NCI-H446 (cell line): ENCODE measurements at places on chromosomes 7 and 10.

GRCh38 chr10:101752241-101752640 is 23.7 kb downstream of the FGF8 start:
- DNase-seq = no peak

GRCh38 chr7:146074195-146074765 is 42.3 kb upstream of the CNTNAP2 start:
- no peak for DNase-seq

GRCh38 chr7:14252458-14252857 is 263.0 kb upstream of the ETV1 start:
- no peak for DNase-seq

- no peak for DNase-seq
Observed at GRCh38 chr7:2936891-2937580, 92.9 kb upstream of the GNA12 start.

DNA sequence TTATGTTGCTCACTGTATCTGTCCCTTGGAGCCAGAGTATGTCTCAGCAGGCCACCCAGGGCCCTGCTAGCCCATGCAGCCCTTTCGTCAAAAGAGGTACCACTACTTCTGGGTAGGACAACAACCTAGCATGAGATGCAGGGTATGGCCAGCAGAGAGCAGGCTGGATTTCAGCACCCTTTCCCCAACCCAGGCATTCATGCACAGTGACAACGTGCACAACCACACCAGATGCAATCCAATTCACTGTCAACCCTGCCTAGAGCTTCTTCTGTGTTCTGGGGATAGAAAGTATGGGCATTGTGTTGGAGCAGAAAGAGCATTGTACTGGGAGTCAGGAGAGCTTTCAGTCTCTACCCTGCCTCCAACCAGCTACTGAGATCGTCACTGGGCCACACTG is 37.9 kb downstream of the JAZF1 start:
- no peak for DNase-seq

GRCh38 chr7:111074071-111074747 is 16.7 kb upstream of the LRRN3 start:
- no peak for DNase-seq
